ELR (cell line): ENCODE measurements at places on chromosomes 5 and 9.

- no peak for DNase-seq
Measured at GRCh38 chr5:169263591-169263990, 37.3 kb downstream of the SLIT3 start.

- no peak for DNase-seq
Measured at GRCh38 chr9:125630436-125630835, 76.6 kb downstream of the MAPKAP1 start.

- peak; percentile 64 for DNase-seq
Measured at GRCh38 chr9:5799314-5799713, 33.6 kb downstream of the ERMP1 start.

- no peak for DNase-seq
Measured at GRCh38 chr9:136172412-136173079, 32.4 kb downstream of the LHX3 start.

- no peak for DNase-seq
Measured at GRCh38 chr9:123679330-123679987, 250.5 kb downstream of the DENND1A start.

- DNase-seq = peak; percentile 8
Measured at GRCh38 chr9:86494644-86495111, 140.5 kb upstream of the TUT7 start.

GRCh38 chr5:38316544-38317224, 58.3 kb downstream of the EGFLAM start:
- peak; percentile 35 for DNase-seq

- peak; percentile 32 for DNase-seq
Measured at GRCh38 chr5:169702693-169703481, 65.8 kb downstream of the DOCK2 start.

DNA sequence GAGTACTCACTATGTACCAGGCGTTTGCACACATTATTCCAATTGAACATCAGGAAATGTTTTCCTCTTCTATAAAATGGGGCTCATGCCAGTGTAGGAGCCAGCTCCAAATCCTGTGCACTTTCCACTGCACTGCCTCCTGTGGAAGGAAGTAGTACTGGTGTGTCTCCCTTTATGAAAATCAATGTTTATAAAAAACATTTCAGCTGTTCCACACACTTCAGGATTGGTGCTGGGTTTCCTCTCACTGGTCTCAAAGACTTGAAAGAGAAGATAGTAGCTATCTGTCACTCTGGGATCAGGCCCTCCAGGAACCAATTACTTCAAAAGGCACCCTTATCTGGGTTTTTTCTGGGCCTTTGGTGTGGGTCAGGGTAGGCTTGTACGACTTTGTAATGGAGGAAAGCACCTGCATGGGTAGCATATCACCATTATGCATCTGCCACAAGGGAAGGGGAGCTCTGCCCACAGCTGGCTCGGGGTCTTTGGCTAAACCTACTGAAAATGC, 32.5 kb downstream of the RAB14 start:
- peak; percentile 47 for DNase-seq

DNA sequence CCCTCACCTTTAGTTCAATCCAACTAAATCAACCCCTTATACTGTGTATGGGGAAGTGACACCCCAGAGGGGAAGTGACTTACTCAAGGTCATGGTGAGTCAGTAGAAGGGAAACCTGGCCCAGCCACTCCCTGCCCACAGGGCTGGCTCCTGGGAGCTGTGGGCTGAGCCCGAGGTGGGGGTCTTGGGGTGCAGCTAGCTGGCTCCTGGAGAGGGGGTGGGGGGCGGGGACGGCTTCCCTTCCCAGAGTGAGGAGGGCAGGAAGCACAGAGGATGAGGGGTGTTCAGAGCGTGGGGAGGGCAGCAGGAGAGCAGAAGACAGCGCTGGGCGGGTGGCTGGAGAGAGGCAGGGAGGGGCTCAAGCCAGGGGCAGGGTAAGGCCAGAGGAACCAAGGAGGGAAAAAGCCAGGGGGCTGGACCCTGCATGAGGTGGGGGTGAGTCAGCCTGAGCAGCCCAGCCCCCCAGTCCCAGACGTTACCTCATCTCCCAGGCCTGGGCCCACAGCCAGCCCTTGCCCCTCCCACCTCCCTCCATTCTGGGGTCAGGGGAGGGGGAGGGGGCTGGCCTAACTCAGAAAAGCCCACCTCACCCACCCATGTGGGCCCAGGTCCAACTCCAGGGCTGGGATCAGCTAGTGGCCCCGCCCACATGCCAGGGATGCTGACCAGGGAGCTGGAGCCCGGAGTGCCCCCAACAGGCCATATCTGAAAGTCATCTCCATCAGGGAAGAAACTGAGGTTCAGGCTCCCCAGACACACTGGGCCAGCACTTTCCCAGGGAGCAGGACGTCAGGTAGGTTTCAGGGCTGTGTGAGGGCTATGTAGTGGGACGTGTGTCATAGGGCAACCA, 2.8 kb downstream of the PDLIM7 start:
- peak; percentile 97 for DNase-seq

GRCh38 chr9:32360983-32361673, 23.3 kb upstream of the ACO1 start:
- no peak for DNase-seq

GRCh38 chr5:9324348-9325077, 221.4 kb downstream of the SEMA5A start:
- DNase-seq = no peak

- no peak for DNase-seq
Measured at GRCh38 chr9:113989017-113989713, 88.9 kb downstream of the AMBP start.

DNA sequence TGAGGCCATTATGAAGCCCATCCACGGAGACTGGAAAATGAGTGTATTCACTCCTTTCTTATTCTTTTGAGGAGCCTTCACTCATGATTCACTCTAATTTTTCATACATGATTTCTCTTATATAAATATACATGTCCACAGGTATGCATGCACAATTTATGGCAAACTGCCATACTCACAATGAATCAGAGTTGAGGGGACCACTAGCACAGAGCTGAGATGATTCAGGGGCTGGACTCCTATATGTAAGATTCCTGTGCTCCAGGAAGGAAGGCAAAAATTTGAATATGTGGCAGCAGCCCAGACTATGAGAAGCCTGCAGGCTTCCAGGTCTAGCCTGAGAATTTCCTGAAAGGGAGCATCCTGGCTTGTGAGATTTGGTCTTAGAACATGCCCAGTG, 484.6 kb downstream of the PRELID2 start:
- DNase-seq = peak; percentile 98

DNA sequence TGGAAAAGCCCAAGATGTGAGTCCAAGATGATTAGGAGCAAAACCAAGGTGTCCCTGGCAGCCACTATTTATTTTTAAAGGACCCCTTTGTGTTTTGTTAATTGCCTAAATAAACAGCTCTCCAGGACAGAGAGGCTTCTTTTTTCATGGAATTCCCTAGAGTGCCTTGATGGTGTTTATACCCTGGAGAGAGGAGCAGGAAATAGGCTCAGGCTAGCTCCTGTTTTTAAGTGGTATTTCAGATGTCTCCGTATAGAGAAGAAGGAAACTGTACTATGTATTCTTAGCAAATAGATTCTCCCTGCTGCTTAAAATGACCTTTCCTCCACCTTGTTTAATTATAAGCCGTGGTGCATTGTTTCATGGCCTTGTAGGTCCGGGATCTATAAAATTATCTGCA, 292.4 kb downstream of the CD180 start:
- no peak for DNase-seq

DNA sequence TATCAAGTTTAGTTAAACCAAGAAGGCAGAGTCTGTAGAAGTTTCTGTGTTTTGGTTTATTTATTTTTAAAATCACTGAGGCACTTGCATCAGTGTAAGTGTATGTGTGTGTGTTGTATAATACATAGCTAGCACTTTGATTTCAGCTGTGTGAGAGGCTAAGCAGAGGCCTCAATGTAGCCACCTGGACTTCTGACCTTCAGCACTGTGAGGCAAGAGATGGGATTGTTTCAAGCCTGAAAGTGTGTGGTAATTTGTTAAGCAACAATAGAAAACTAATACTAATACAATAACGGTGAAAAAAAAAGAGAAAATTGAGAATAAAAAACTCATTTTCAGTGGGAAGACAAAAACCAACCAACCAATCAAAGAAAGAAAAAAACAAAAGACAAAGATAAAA, 327.3 kb downstream of the CDH18 start:
- DNase-seq = no peak

- DNase-seq = peak; percentile 45
Measured at GRCh38 chr5:73338256-73339050, 110.1 kb downstream of the FOXD1 start.

- DNase-seq = no peak
Measured at GRCh38 chr5:60519372-60519771, 180.6 kb downstream of the DEPDC1B start.

GRCh38 chr5:122499585-122499984, 187.5 kb downstream of the SNCAIP start:
- no peak for DNase-seq

DNA sequence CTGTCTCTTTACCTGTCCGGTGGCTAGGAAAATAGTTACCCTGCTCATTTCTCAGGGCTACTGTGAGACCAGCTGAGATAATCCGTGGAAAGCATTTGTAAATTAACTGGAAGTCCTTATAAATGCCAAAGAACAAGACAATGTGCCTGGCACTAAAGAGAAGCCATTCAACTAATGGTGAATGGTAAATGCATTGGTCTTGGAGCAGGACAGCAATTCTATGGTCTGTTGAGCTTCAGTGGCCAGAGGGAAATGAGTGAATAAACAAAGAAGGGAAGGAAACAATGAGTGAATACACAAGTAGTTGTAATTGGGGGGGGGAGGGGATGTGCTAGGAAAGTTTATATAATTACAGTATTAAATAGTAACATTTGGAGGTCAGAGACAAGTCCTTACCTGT, 353.6 kb downstream of the SEMA5A start:
- no peak for DNase-seq

DNA sequence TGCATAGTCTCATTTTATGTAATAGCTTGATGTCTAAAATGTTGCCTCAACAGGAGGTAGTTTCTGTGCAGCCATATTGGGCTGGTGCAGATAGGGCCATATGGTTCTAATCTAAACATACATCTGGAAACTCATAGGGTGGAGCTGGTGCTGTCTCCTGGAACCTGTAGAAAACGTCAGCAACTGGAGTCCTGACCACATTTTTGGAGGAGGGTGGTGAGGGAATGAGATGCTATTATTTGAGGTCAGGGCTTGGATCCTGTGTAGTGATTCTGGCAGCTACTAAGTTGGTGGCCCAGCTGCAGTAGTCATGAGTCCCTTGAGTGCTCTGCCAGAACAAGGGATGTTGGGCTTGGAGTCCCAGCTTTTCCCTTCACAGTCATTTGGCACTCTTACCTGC, 14.1 kb downstream of the MAN2A1 start:
- DNase-seq = no peak

DNA sequence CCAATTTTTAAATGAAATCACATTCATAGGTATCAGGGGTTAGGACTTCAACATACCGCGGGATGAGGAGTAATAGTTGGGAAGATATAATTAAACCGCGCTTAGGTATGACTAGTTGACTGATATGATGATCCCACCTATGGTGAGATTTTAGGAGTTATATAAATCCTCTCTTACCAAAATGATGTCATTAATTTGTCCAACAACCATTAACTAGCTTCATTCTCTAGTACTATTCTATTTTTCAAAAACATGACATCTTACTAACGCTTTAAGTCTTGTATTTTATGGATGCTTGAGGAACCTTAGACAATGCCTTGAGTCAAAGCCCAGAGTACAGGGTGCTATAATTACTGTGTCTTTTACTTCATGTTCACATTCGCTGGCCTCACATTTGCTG, 59.6 kb upstream of the PIK3R1 start:
- DNase-seq = no peak

DNA sequence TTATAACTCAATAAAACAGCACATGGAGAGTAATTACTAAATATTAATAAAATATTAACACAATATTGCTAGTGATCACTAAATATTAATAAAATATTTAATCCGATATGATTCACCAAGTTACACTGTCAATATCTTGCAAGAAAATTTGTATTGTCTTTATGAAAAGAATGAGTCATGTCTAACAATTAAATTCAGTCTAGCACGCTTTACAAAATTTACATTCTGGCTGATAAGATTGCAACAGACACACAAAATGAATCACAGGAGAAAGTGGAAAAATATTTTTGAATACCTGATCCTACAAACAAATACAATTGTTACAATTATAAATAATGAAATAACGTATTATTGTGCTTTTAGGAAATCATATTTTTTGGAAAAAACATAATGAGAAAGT, 567.2 kb downstream of the EFNA5 start:
- no peak for DNase-seq

- DNase-seq = no peak
Measured at GRCh38 chr9:111349766-111350165, 19.7 kb upstream of the OR2K2 start.

GRCh38 chr9:30078195-30078594, 2306.2 kb upstream of the ACO1 start:
- no peak for DNase-seq

DNA sequence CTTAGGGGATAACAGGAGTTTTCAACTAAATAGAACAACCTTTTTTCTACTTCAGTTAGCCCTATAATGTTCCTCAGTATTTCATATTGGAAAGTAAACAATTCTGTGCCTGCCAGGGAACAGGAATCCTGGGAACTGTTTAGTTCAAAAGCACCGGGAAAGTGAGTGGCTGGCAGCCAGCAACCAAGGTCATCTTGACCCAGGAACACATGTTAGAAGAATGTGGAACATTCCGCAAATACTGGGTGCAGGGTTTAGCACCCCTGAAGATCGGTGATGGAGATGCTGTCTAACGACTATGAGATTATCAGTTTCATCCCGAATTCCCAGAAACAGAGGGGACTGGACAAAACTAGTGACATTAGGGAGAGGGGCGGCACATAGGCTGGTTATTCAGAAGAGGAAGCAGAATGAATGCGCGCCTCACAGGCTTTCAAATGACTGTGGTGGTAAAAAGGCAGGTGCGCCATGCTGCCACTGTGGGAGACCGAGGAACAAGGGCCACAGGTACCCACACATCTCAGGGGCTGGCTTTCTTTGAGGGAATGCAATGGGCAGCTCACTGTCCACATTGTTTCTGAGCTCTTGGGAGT, 51.2 kb downstream of the IPPK start:
- no peak for DNase-seq

GRCh38 chr5:81854485-81854884, 103.6 kb upstream of the SSBP2 start:
- DNase-seq = peak; percentile 25

DNA sequence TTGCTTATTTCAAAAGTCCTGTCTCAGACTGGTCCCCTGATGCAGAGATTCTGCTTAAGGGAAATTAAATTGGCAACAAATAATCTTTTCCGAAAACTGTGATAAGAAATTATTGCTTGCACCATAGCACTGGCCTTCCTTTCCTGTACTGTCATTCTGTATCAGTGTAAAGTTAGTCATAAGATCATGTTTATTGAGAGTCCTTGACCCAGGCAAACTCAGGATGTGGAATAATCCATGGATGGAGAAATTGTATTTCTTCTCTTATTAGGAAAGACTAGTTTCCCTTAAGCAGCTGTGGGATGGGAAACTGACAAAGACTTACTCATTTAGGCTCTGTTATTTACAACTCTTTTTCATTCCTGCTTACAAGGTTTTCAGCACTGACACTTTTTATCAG, 83.0 kb upstream of the RANBP6 start:
- DNase-seq = peak; percentile 81

GRCh38 chr9:23636199-23636598, 189.8 kb downstream of the ELAVL2 start:
- no peak for DNase-seq
